ENCODE measurements at places on chromosomes 12 and 14. TPM values are rescaled to one million over a fixed set of nuclear protein-coding genes. Genes with fewer than 3 reads are reported as not detected.

GRCh38 chr12:110141389-110141788 is 17.2 kb downstream of the IFT81 start:
- no peaks in the 10 kb centered on the region for H3K4me1 ChIP-seq
- no peak overlapping the region for H3K4me3 ChIP-seq
- no peak for DNase-seq
- peaks cover 46% of the 10 kb centered on the region for H3K36me3 ChIP-seq

DNA sequence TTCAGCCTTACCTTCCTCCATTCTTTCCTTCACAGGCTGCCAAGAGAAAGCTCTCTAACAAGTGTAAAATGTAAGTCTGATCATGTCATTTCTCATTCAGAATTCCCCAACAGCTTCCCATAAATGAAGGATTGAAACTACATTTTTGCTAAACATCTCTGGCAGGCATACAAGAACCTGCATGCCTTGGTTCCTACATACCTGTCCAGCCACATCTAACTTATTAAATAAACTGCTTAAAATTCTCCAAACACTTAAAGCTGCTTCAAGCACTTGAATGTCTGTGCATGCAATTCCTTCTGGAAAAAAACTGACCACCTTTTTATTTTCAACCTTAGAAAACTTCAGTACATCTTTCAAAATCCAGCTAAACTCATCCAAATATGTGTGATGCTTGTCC is 84.4 kb upstream of the DCN start:
- H3K4me1 ChIP-seq = no peaks in the 10 kb centered on the region
- no peak for DNase-seq
- no peaks in the 10 kb centered on the region for H3K27me3 ChIP-seq
- no peak overlapping the region for H3K4me3 ChIP-seq
- H3K27ac ChIP-seq = no peak overlapping the region

DNA sequence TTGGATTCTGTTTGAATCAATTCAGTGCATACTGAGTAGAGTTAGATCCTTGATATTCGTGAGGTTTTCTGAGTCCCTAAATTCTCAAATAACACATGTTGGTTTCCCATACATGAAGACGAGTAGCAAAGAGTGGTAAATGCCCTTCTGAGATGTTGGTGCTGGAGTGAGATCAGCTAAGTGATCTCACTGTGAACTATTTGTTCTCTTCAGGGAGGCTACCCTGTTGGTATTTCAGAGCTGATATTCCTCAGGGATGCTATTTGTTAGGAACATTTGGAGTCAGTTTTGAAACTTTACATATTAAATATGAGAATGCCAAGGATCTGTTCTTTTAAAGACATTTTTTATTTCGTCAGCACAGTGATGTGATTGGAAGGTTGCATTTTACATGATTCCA is 54.7 kb downstream of the SUSD6 start:
- no peaks in the 10 kb centered on the region for H3K27me3 ChIP-seq
- H3K4me1 ChIP-seq = peaks cover 26% of the 10 kb centered on the region
- no peak overlapping the region for H3K4me3 ChIP-seq
- H3K36me3 ChIP-seq = no peaks in the 10 kb centered on the region
- H3K27ac ChIP-seq = no peak overlapping the region

Gene NACA
- 1,023 TPM for total RNA-seq

DNA sequence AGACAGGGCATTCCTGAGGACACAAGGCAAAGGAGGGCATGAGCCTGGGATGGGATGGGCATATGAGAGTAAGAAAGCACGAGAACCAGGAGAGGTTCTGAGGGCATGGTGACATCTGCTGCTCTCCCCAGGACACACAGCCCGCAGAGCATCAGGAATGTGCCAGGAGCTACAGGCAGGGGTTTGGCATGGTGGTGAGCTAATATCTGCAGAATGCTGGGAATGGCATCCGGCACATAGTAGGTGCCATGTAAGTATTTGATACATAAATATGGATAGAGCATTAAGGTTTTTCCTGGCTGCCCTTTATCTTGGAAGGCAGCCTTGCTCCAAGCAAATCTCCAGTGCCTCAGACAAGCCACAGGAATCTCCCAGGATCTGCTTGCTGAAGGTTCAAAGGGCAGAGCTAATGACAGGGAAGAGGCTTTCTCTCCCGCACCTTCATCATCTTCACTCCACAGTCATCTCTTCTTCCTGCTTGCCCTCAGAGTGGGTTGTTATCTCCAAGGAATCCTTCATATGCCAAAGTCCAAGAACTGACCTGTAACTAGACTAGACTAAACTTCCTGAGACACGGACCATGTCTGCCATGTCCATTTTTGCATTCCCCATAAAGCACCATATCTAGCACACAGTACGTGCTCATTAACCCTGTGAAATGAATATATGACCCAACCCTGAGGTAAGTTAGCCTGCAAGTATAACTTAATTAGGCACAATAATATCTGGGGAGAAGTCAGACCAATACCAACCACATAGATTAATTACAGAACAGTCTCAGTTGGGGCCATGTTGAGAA is 62.0 kb upstream of the SCN8A start:
- DNase-seq = no peak
- peaks cover 8% of the 10 kb centered on the region for H3K4me1 ChIP-seq
- no peaks in the 10 kb centered on the region for H3K27me3 ChIP-seq
- no peak overlapping the region for H3K4me3 ChIP-seq
- no peaks in the 10 kb centered on the region for H3K36me3 ChIP-seq

DNA sequence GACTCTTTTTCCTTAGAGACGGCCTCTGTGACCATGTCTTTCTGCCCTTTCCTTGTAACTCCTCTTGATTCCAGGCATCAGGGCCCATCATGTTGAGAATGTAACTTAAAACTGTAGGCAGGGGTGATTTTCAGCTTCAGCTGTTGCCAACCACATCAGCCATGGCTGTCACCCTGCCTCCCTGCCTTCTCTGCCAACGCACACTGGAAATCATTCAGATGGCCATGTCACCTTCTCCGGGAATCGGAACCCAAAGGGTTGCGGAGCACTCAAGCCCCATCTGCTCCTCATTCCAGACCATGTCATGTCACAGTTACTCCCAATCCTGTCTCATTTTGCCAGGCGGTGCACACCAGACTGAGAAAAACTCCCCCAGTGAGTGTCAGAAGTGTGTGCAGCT is 72.1 kb downstream of the EMP1 start:
- H3K36me3 ChIP-seq = no peaks in the 10 kb centered on the region
- H3K4me1 ChIP-seq = peaks cover 7% of the 10 kb centered on the region
- no peak overlapping the region for H3K4me3 ChIP-seq
- no peaks in the 10 kb centered on the region for H3K27me3 ChIP-seq
- no peak overlapping the region for H3K27ac ChIP-seq

DNA sequence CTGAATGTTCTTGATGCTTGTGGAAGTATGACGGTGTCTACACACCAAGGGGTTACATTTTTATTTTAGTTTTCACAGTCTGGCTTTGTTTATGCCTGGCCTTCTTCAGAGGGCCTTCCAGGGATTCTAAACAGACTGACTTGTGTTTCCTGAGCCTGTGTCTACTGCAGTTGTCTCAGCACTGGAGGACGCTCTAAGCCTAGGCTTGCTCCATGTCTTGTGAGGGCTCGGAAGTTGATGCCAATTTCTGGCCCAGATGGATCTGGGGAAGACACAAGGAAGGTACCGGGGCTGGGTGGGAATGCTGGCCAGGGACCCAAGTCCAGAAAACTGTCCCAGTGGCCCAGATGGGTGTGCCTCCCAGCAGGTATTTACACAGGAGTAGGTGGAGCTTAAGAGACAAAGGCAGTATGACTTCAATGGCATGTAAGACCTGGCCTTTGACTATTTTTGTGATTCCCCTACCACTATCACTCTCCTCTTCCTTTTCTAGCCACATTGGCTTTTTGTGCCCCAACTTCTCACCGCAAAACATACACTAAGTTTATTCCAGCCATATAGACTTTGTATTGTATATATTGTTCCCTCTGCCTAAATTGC is 56.9 kb downstream of the GPR137C start:
- no peak overlapping the region for H3K27ac ChIP-seq
- DNase-seq = peak; percentile 48
- no peak overlapping the region for H3K4me3 ChIP-seq
- H3K36me3 ChIP-seq = no peaks in the 10 kb centered on the region
- H3K27me3 ChIP-seq = no peaks in the 10 kb centered on the region

GRCh38 chr14:68807148-68807600 is 14.3 kb upstream of the ZFP36L1 start:
- no peaks in the 10 kb centered on the region for H3K27me3 ChIP-seq
- DNase-seq = peak; percentile 48
- no peaks in the 10 kb centered on the region for H3K36me3 ChIP-seq
- H3K4me1 ChIP-seq = no peaks in the 10 kb centered on the region
- no peak overlapping the region for H3K27ac ChIP-seq

Gene PLCZ1
- not detected for total RNA-seq

DNA sequence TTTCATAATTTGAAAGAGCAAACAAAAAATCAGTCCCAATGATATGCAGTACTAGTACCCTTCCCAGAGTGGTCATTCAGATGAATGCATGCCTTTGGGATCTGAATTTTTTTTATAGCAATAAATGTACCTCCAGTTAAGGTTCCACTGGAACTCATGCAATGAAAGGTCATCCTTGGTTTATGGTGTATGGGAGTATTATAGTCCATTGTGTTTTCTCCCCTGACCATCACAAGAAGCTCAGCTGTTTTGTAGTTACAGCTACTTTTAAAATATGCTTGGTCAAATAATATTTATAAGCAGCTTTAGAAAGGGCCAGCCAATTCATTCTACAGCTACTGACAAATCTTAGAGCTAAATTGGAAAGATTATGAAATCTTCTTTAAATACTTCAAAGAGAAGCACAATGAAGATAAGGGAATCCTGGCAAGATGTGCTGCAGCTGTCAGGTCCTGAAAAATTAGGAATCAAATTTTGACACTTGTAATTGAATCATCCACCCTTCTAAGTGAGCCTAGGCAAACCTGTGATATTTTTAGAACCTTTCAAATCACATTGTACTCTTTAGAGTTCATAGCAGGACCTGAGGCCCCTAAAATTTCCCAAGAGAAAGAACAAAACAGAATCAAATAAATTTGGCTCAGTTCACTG is 46.5 kb downstream of the IFT81 start:
- peak overlapping the region; percentile 39 for H3K27ac ChIP-seq
- H3K4me3 ChIP-seq = no peak overlapping the region
- H3K36me3 ChIP-seq = peaks cover 50% of the 10 kb centered on the region
- no peak for DNase-seq

- no peak overlapping the region for H3K27ac ChIP-seq
- H3K4me1 ChIP-seq = no peaks in the 10 kb centered on the region
- no peaks in the 10 kb centered on the region for H3K27me3 ChIP-seq
These were observed 7.4 kb upstream of the SYCP3 start for GRCh38 chr12:101746661-101747060.

DNA sequence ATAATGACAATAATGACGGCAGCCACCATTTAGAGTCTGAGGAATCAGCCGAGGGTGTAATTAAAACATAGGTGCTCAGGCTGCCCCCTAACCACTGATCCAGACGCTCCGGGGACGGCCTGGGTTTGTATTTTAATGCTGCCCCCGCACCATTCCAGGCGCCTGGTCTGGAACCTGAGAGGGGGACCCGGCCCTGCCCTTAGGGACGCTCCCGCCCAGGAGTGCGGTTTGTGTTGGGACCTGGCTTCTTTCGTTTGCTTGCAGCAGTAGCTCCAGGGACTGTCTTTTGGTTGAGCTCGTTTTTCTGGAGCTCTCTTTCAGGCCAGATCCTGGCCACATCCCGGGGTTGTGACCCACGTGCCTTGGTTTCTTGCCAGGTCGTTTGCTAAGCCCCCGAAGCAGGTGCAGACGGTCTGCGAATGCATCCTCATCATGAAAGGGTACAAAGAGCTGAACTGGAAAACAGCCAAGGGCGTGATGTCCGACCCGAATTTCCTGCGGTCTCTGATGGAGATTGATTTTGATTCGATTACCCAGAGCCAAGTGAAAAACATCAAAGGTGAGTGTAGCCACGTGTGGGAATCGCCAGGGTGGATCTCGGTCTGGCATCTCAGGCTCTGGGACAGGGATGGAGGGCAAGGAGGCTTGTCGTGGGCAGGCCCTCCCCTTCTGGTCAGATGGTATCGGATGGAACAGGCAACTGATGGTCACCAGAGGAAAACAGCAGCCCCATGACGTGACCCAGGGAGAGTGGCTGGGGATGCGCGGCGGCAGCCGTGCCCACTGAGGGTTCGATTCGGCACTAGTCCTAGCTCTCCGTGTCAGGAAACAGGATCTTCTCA is 63.5 kb downstream of the CCDC92 start:
- no peaks in the 10 kb centered on the region for H3K36me3 ChIP-seq
- H3K27me3 ChIP-seq = no peaks in the 10 kb centered on the region
- no peaks in the 10 kb centered on the region for H3K4me1 ChIP-seq
- no peak overlapping the region for H3K27ac ChIP-seq
- no peak overlapping the region for H3K4me3 ChIP-seq

DNA sequence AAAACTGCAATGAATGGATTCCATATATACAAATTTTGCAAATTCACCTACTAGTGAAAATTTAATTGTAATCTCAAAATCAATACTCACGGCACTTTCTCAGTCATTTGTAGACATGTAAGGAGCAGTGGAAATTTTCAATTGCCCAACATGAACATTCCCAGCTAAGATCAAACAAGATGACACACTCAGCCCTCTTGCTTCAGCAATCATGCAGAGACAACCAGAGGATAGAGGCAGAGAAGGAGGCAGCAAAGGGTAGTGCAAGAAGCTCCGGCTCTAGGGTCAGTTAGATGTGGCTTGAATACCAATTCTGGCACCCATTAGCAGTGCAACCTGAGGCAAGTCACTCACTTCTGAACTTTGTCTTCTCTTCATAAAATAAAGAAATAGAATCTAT is 91.5 kb upstream of the SLC35F4 start:
- no peak overlapping the region for H3K27ac ChIP-seq
- no peak overlapping the region for H3K4me3 ChIP-seq
- H3K36me3 ChIP-seq = no peaks in the 10 kb centered on the region
- peaks cover 9% of the 10 kb centered on the region for H3K4me1 ChIP-seq

- peaks cover 4% of the 10 kb centered on the region for H3K36me3 ChIP-seq
- no peaks in the 10 kb centered on the region for H3K4me1 ChIP-seq
- DNase-seq = no peak
- H3K27me3 ChIP-seq = no peaks in the 10 kb centered on the region
- H3K27ac ChIP-seq = no peak overlapping the region
- H3K4me3 ChIP-seq = no peak overlapping the region
These were observed 291.9 kb downstream of the FUT8 start for GRCh38 chr14:65704437-65704836.

Gene ACVRL1
- total RNA-seq = 0.42 TPM

GRCh38 chr12:112017041-112017440 is 3.8 kb downstream of the ERP29 start:
- H3K4me1 ChIP-seq = no peaks in the 10 kb centered on the region
- no peak overlapping the region for H3K27ac ChIP-seq
- DNase-seq = no peak
- H3K36me3 ChIP-seq = peaks cover 72% of the 10 kb centered on the region
- no peaks in the 10 kb centered on the region for H3K27me3 ChIP-seq
- no peak overlapping the region for H3K4me3 ChIP-seq

Gene RPL10L
- not detected for total RNA-seq

DNA sequence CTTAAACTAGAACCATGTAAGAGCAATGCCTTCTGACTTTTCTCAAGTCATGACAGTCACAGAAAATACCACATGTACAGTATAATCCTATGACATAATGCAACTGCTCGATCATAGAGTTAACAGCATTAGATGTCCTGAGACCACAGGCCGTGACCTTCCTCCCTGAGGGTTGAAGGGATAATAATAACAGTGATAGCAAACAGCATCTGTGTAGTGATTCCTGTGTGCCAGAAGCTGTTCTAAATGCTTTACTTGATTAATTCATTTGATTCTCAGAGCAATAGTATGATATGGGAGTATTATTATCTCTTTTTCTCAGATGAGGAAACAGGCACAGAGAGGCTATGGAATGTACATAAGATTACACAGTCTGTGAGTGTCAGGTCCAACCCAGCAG is 53.2 kb downstream of the SLC35F4 start:
- no peaks in the 10 kb centered on the region for H3K27me3 ChIP-seq
- peaks cover 9% of the 10 kb centered on the region for H3K4me1 ChIP-seq
- DNase-seq = no peak
- no peaks in the 10 kb centered on the region for H3K36me3 ChIP-seq
- no peak overlapping the region for H3K27ac ChIP-seq
